ENCODE measurements at places on chromosomes 2 and 18.

DNA sequence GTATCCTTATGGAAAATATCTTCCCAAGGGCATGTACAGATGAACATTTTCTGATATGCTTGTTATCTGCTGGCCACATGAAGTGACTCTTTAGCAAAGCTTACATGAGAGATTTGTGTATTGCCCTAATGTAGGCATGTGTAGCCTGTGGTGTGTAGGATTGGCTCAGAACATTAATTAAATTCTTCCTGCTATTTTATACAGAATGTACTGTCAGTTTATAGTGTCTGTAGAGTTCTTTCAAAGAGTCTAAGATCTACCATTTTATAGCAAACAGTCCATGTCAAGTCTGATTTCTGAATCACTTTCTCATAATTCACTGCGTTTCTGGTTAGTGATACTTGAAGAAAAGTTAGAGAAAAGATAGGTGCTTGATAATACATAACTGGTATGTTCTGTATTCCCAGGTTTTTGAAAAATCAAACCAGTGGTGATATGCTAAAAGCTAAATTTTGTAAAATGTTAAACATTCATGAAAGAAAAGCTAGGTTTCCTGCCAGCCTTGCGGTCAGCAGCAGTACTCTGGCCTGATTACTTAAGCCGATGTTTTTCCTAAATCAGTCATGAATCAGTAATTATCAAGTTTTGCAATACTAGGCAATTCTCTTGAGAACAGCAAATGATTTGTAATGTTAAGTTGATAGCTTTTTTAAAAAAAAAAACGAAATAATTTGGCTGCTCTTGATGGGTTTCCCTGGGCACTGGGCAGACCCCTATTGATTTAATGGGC, 30.9 kb upstream of the EFEMP1 start:
- DNase-seq: peak; percentile 58

DNA sequence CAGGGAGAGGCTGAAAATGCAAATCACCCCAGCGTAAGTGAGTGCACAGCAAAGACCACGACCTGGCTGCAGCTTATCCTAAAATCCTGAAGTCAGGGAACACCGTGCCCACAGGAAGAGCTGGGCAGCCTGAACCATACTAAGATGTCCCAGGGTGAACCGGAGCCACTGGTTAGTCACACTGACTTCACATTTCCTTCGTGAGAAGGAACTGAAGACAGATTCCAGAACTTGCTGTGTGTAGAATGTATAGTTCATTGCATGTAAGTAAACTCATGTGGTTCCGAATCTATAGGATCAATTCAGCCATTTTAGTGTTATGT, 84.6 kb upstream of the NDUFV2 start:
- no peak for DNase-seq

DNA sequence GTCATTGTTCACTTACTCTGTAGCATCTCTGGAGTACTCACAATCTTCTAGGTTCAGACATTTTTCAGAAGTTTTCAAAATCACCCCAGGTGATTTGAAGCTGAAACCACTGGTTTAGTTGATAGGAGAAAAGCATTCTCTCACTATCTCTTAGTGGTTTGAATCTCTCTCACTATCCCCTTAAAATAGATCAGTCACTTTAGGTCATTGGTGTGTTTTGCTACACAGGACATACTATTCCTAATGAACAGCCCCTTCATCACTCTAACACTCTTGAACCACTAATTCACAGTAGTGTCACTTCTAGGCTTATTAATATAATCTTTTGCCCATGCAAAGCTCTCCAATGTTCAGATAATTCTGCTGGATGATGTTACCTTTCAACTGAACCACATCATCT, 34.5 kb downstream of the LYPD6 start:
- DNase-seq: no peak

DNA sequence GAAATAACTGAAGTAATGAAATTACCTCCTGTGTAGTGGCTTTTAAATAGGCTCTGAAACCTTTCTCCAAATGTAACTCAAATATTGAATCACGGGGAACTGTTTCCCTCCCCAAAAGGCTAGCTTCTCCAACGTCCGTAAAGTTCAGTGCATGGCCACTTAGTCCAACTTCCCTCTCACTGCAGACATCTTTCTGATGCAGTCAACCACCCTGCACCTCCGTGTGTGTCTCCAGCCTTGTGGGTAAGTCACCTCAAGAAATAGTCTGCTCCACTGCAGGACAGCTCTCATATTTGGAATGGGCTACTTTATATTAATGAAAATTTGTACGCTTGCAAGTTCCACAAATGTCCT, 152.5 kb upstream of the CYRIA start:
- DNase-seq: no peak

GRCh38 chr2:232526372-232526941, 497 bp downstream of the CHRND start:
- DNase-seq: peak; percentile 44

DNA sequence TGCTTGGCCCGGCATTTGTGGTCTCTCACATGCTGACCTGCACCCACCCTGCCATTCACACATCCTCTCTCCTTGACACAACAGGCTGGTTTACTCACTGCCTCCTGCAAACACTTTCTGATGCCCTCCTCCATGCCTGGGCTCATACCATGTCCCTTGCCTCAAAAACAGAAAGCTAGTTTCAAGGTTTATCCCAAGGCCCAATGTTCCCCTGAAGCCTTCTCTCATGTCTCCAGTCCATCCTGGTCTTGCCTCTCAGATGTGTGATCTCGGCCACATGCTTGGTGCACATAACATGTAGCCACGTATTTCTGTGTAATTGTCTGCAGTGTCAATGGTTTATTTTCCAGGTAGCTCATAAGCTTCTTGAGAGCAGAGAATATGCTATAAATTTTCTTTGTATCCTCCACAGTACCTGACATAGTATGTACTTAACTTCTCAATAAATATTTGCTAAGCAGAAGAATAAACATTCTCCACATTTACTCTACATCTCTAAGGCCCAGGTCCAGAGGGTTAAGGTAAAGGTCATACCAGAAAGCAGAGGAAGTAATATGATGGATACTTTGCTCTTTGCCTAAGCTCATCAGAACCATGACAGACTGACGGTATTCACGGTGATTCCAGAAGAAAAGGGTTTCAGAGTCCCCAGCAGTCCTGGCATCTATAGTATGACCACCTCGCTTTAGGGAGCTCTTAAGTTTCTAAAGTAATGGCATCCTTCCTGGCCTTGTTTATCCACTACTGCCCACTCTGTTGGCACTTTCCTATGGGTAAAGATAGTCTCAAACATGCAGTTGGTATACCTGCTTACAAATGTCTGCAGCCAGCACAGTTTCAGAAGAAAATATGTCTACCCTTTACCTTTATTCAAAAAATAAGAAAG, 163.4 kb upstream of the ZFP36L2 start:
- no peak for DNase-seq

DNA sequence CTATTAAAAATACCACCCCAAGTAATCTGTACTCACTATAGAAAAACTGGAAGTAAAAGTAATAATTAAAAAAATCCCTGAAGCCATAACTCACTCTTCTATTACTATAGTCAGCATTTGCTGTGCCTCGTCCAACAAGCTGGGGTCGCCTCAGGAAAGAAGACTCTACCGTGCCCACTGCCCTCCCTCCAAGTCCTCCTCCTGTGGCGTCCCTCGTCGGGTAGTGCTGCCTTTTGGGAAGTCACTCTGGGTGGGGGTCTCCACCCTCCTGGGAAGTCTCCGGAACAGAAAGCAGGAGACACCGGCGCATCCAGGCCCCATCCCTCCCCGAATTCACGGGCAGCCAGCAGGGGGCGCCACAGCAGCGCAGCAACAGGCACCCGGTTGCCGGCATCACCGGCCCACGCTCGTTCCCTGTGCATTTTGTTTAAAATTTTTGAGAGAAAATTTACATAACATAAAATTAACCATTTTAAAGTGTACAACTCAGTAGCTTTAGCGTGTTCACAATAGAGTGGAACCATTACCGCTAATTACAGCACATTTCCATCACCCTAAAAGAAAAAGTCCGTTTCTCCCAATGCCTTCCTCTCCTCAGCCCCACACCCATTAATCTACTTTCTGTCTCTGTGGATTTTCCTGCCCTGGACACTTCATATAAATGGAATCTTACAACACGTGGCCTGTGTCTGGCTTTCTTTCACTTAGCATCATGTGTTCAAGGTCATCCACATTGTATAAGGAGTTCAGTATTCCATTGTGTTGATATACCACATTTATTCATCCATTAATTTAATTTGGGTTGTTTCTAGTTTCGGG, 62.2 kb downstream of the ADNP2 start:
- DNase-seq: peak; percentile 82
